ENCODE measurements at places on chromosomes 4 and X.
A peak's percentile ranks its signal among the peaks of the same experiment; 100 is the strongest.

GRCh38 chr4:95410387-95410977 lies 138.3 kb downstream of the UNC5C start:
- DNase-seq, result no peak

- no peak for DNase-seq
These were observed 344.6 kb upstream of the LCORL start for GRCh38 chr4:18366136-18366535.

DNA sequence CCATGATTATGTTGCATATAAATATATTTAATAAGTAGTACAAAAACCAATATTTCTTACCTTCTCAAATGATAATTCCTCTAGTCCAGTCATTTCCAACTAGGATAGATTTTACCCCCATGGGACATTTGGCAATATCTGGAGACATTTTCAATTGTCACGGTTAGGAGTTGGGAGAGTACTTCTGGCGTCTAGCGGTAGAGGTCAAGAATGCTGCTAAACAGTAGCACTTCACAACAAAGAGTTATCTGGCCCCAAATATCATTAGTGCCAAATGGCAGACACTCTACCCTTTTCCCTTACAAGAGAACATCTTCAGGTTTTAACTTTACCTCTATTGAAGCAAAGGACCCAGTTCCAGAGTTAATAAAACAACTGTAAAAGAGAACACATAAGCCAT lies 168.1 kb downstream of the FAT4 start:
- no peak for DNase-seq

GRCh38 chrX:13901354-13901753 lies 84.5 kb upstream of the GPM6B start:
- DNase-seq, result no peak

DNA sequence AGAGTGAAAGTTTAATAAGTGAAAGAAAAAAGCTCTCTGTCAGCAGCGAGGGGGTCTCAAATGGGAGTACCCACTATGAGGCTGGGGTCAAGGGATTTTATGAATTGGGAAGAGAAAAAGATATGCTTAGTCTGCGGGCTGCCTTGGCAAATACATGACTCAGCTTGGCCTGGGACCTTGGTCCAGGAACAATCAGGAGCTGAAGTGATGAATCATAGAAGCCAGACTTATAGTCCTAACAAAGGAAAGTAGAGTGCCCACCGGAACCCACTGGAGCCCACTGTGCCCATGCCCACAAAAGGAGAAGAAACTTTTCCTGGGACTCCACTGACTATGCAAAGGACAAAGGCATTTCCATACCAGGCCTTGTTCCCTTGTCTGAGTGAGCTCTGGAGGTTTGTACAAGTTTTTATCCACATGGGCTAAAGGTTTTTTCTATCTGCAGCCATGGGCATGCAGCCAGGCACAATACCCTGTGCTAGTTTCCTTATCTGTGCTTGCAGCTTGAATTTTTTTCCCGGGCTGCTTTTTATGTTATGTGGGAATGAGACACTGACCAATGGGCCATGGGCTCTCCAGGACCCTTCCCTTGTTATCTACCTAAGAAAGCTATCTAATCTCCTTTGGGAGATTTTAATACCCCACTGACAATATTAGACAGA lies 201.7 kb downstream of the FAM133A start:
- DNase-seq, result no peak

DNA sequence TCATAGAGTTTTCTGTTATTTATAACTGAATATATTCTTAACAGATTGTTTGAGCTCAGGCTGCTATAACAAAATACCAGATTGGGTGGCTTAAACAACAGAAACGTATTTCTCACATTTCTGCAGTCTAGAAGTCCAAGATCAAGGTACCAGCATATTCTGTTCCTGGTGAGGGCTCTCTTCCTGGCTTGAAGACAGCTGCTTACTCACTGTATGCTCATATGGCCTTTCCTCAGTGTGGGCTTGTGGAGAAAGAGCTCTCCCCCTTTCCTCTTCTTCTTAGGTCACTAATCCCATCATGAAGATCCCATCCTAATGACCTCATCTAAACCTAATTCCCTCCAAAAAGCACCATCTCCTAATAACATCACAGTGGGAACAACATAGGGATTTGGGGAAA lies 117.8 kb downstream of the RASGEF1B start:
- no peak for DNase-seq

DNA sequence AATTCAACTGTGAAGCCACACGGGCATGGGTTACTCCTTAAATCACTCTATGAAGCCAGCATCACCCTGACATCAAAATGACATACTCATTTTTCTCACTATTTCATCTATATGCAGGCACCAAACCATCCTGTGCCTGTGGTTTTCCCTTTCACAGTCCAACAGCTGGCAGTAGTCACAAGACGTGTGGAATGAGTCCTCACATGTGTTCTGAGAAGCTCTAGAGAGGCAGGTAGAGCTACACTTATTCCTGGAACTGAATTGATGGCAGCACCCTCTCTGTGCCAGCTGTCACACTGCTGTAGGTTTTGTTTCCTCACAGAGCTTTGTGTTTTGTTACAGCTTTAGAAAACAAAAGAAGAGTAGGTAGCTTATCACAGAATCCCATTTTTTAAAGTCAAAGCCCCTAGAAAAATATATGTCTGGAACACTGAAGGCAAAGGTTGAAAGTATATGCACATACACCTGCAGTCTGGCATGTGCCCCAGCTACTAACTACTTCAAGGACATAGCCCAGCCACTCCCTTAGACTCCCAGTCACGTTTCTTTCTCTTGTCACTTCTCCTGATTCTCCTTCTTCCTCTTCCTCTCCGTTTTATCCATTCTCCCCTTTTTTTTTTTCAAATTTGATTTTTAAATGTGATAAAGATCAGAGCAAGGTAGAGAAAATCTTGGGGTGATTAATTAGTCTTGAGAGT lies 107.1 kb downstream of the ANXA10 start:
- DNase-seq, result no peak

GRCh38 chrX:154761977-154762536 lies 607 bp upstream of the DKC1 start:
- no peak for DNase-seq

DNA sequence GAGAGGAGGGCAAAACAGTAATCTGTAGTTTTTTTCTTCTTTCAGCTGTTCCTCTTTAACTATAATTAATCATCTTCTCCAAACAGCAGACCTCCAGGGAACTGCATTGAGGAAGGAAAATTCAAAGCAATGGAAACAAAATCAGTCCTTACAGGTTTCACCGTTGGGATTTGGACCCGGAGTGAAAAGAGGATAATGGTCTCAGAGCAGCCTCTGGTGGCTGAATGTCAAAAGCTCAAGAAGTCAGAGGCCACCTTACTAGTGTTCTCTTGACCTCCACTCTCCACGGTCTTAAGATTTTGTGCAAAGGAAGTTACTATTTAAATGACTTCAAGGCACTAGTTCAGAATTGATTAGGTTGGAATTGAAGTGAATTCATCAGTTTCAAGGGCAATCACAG lies 16.0 kb upstream of the MID1 start:
- DNase-seq, result no peak

- no peak for DNase-seq
These were observed 365.9 kb downstream of the CXXC4 start for GRCh38 chr4:104128850-104129213.

DNA sequence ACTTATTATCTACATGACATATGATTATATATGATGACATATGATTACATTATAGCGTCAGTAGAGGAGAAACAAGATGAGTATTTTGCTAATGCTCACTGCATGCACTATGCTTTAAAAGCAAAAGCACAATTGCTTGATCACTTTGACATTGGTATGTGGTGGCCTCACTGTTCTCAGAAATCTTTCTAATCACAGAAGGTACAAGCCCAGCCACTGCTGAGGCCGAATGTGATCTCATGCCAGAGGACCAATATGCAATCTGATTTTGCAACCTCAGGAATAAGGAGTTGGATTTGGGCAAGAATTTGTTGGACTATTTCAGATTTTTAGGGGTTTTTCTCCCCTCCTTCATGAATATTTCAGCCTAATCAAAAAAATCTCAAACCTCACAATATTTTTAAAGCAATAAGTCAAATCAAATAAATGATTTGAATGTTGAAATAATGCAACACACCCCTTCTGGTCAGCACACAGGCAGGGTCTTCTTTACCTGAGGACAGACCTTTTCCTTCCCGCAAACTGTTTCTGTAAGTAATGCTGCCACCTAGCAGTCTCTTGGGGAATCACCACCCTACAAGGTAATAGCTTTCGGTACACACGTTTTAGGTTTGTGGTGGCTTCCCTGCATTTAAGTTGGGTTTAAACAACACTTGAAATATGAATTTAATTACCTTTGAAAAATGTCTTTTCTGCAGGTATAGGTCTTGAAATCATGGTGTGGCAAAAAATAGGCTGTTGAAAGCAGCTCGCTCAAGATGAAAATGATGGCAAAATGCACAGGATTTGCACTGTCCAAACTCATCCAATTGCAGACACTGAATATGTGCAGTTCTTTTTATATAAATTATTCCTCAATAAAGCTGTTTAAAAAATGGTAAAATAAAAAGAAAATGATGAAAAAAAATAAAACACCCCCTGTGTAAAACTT lies 4.8 kb upstream of the CXCL13 start:
- peak; percentile 39 for DNase-seq

- no peak for DNase-seq
These were observed 265.3 kb downstream of the PCDH18 start for GRCh38 chr4:137267024-137267423.

- DNase-seq, result no peak
These were observed 371.4 kb upstream of the FAM241A start for GRCh38 chr4:111773858-111774257.

GRCh38 chr4:40316333-40316781 lies 18.8 kb upstream of the CHRNA9 start:
- peak; percentile 80 for DNase-seq

DNA sequence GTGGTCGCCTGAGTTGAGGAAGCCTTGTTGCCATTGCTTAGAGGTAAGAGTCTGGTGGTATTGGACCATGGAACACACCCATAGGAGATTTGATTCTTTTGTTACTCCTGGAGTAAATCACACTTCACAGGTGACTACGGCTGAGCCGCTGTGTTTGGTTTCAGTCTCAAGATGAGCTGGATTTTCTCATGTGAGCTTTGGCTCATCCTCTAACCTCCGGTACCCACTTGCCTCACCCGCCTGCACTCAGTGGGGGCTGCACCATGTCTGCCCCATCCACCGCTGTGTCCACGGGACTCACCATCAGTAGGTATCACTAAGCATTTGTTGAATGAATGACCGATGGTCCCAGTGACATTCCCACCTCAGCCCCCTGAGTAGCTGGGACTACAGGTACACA lies 52.7 kb downstream of the HTT-AS start:
- no peak for DNase-seq

- no peak for DNase-seq
These were observed 107.8 kb downstream of the EFNB1 start for GRCh38 chrX:68936608-68937007.

GRCh38 chr4:188138227-188138626 lies 1.0 kb upstream of the TRIML1 start:
- DNase-seq, result no peak

- no peak for DNase-seq
These were observed 374.5 kb upstream of the FMR1 start for GRCh38 chrX:147537172-147537571.

DNA sequence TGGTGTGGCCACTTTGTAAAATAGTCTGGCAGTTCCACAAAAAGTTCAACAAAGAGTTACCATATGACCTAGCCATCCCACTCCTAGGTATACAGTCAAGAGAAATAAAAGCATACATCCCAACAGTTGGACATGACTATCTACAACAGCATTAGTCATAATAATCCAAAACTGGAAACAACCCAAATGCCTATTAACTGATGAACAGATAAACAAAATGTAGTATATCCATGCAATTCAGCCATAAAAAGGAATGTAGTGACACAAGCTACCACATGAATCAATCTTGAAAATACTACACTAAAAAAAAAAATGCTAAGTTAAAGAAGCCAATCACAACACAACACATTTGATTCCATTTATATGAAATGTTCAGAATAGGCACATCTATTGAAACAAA lies 16.1 kb downstream of the MED14 start:
- DNase-seq, result no peak

GRCh38 chr4:28518561-28519165 lies 1658.0 kb downstream of the STIM2 start:
- no peak for DNase-seq

- no peak for DNase-seq
These were observed 36.8 kb upstream of the BANK1 start for GRCh38 chr4:101753721-101754120.

- no peak for DNase-seq
These were observed 487.4 kb downstream of the INPP4B start for GRCh38 chr4:142358656-142359055.

GRCh38 chr4:116632269-116632668 lies 453.1 kb downstream of the TRAM1L1 start:
- DNase-seq, result no peak

DNA sequence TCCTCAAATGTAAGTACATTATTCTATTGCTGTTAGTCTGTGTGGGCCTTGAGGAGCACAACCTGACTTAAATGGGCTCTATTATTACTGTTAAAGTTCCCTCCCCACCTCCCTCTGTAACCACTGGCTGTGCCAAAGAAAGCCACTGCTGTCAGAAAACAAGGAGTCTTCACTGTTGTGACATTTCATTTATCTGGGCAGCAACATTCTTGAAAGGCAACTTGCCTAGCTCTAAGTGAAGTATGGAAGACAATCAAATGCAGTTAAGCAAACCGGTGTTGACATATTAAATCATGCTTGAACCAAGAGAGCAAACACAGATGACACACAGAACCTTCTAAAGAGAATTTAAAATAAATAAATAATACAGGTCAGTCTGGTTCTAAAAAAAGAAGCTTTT lies 81.0 kb downstream of the EPHA5 start:
- DNase-seq, result no peak

DNA sequence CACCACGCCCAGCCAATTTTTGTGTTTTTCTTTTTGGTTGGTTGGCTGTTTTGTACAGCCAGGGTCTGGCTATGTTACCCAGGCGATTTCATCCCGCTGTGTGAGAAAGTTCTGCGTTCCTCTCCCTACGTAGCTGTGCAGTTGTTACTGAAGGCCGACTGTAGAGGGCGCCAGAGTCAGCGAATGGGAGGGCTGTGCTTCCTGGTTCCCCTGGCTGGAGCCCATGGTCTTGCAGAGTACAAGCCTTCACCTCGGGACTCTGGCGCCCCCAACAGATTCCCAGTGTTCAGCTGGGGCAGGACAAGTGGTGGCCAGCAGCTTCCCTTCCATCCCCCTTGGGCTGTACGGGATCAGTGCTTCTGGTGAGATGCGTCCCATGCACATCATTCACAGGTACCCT lies 5.6 kb upstream of the CT45A1 start:
- peak; percentile 0 for DNase-seq

- DNase-seq, result no peak
These were observed 136.9 kb upstream of the VCX start for GRCh38 chrX:7706032-7706431.

GRCh38 chrX:50718776-50719175 lies 95.2 kb downstream of the SHROOM4 start:
- DNase-seq, result no peak
